Stimulated activated CD4-positive, alpha-beta T cell treated with anti-CD3 and anti-CD28 coated beads, TNF-alpha, amount 100 ng/mL, for 48 hours (primary cell): ENCODE measurements at places on chromosomes 4 and X.

DNA sequence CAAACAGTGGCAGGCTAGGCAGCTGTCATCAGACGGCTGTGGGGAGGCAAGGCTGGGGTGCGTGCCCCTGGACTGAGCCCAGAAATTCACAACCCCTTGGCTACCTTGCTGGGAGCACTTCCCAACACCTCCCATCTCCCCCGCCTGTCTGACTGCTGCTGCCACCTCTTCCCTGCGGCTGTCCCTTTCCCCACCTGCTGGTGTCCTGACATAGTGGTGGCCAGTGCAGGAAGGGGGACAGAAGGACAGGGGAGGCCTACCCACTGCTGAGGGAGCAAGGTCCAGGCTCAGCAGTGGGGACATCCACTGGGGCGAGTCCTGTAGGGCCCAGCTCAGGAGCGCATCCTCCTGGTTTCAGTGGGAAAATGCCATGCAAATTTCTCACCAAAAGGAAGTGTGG, 3.4 kb downstream of the ABCD1 start:
- DNase-seq, result no peak

GRCh38 chr4:112516066-112516470, at the start of gene NEUROG2:
Gene NEUROG2 (minus strand): TSS chr4:112516180. CDS start chr4:112515475, 705 bp downstream.
- DNase-seq, result no peak

- DNase-seq, result no peak
Measured at GRCh38 chr4:110003401-110004187, 90.9 kb downstream of the EGF start.

- DNase-seq, result no peak
Measured at GRCh38 chr4:82594456-82594855, 32.7 kb upstream of the TMEM150C start.

- no peak for DNase-seq
Measured at GRCh38 chr4:15568821-15569220, 86.3 kb downstream of the FBXL5 start.

DNA sequence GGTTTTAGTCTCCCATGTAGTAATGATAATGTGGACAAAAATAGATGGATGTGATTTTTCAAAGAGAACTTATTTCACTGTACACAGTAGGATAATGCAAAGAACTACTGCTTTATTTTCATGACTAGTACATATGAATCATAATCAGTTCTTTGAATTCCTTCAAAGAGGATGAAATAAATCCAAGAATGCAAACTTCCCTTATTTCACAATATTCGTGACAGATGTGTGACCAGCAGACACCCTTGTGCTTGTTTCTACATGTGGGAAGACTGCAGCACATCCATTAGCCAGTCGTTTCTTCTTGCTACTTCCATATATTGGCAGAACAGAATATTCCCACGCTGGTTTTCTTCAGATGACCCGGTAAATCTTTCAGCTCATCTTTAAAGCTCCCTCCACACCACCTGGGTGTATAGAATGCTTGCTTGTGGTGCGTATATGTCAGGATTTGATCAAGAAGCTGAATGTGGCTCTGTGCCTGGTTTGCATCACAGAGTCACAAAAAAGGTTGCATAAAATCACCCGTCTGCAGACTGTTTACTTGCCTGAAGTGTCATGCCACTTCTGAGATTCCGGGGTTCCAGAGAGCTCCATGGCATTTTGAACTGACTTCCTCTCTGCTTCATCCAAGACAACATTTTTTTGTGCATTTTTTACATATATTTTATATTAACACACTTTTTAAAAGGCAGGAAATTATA, 47.7 kb upstream of the FAT4 start:
- DNase-seq, result no peak

GRCh38 chrX:39862963-39863362, 234.8 kb downstream of the BCOR start:
- DNase-seq, result no peak

DNA sequence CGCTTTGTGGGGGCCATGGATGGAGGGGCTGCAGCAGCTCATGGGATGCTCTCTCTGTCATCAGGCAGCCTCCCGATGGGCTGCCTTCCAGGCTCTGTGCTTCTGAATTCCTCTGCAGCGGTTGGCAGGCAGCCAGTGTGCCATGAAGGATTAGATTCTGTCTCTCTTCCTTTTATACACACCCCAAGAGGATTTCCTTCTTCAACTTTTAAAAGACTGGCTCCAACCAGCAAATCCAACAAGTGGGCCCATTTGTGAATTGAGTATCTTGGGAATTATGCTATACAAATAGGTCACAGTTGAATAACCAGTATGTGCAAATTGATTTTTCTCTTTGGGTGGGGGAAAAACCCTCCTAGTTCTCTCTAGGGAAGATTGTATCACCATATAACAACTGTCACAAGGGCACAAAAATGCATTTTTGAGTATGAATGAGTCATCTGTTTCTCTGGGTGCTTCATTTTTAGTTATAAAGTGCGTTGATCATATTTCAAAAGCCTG, 96.8 kb upstream of the FAT1 start:
- DNase-seq, result no peak

- no peak for DNase-seq
Measured at GRCh38 chr4:10448991-10449390, 8.2 kb downstream of the ZNF518B start.

DNA sequence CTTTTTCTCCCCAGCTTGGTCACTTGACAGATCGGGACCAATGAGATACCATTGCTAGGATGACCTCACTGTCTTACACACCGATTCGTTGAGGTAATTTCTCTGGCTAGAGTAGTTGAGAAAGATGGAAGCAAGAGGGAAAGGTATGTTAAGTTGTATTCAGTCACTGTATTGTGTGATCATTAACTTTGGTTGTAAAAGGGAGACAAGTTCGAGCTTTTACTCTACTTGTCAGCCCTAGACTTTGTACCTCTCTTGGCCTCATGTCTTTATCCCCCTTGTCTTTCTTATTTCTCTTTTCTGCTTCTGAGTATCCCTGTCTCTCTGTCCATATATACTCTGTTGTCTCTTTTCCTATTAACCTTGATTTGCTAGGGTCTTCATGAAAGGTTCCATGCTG, 15.5 kb downstream of the FMR1 start:
- DNase-seq, result no peak

GRCh38 chr4:169054879-169055278, 44.8 kb upstream of the CBR4 start:
- no peak for DNase-seq

GRCh38 chrX:115650916-115651315, 89.9 kb downstream of the PLS3 start:
- DNase-seq, result no peak

GRCh38 chr4:2822461-2823300, 21.0 kb upstream of the ADD1 start:
- no peak for DNase-seq

GRCh38 chr4:61541459-61541858, 341.3 kb downstream of the ADGRL3 start:
- DNase-seq, result no peak

GRCh38 chr4:69835766-69836165, 24.2 kb downstream of the SULT1E1 start:
- no peak for DNase-seq

DNA sequence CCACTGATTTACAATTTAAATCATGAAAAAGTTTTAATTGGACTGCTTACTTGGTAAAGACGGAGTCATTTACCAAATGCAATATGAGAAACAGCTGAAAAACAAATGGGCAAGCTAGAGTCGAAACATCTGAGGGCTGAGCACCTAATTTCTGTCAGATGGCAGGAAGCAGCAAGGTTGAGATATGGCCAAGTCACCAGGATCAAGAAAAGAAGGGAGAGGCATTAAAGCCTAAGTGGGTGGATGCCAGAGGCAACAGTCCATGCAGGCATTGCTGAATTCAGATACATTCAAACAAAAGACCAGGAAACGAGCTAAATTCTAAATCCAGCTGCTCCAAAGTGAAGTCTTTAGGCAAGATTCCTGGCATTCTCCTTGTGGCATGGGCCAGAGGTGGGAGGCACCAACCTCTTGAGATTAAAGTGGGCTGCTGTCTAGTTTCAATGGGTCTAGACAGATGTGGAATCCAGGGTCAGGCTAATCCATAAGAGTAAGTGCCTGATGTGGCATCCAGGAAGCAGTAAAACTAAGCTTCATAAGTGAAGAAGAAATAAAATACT, 8.0 kb upstream of the ARSJ start:
- DNase-seq, result no peak

- DNase-seq, result no peak
Measured at GRCh38 chr4:52483186-52483890, 175.8 kb downstream of the USP46 start.

GRCh38 chr4:38177035-38177546, 216.9 kb downstream of the PTTG2 start:
- DNase-seq, result no peak

DNA sequence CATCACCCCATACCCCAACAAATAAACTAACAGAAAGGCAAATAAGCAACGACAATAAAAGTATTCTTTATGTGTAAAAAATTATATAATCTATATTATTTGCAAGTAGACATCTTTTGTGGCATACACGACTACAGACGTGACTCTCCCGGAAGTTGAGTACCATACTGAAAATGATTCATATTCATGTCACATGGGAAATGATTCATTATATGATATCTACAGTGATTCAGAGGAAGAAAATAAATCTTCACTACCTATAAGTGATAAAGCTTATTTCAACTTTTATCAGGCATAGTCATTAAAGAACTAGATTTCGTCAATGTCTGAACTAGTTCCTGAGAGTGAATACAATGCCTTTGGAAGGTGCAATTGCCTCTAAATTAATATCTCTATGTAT, 4.6 kb upstream of the ANTXR2 start:
- no peak for DNase-seq

DNA sequence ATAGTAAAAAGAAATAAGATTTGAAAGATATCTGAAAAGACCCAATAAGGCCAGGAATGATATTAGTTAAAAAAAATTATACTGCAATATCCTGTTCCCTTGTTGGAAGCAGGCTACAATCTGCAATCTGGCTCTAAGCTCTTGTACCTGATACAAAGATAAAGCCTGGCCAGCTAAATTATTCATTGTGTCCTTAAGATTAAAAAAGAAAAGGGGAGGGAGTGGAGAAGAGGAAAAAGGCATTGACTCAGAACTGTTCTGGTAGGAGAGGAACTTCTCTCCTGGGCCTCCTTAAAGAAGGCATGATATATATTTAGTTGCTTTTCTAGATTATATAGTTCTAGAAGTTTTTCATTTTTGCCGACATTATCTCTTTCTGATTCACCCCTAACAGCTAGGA, 46.7 kb downstream of the IRF2 start:
- no peak for DNase-seq

GRCh38 chrX:120302434-120302833, 8.8 kb downstream of the TMEM255A start:
- DNase-seq, result no peak

GRCh38 chr4:15690020-15690809, 8.6 kb downstream of the FAM200B start:
- no peak for DNase-seq

DNA sequence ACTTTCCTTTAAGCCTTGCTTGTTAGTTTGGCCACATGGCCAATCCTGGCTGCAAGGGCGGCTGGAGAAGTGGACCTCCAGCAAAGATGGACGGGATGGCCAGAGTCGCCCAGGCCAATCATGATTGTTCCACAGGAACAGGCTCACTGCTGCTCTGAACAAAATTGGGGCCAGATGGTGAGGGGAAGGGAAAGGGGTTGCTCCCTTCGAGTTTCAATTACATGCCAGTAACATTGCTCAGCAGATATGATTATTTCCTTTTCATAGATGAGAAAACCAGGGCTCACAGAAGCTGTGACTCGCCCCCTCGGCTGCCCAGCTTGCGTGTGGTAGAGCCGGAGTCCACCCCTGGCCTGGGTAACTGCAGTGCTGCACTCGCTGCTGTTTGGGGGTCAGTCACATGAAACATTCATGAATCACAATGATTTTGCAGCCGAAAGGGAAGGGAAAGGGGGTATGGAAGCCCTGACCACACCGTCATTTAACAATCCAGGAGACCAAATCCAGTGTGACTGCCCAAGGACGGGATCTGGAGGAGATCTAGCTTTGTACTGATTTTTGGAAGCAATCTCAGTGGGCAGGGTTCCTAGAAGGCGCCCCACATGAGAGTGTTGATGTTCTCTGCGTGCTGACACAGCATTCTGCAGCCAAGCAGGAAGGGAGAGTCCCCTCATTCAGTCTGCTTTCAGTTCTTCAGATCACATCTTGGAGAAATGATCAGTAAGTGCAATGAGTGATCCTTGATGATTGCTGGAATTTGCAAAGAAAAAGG, 77.3 kb upstream of the MSX1 start:
- DNase-seq, result no peak

DNA sequence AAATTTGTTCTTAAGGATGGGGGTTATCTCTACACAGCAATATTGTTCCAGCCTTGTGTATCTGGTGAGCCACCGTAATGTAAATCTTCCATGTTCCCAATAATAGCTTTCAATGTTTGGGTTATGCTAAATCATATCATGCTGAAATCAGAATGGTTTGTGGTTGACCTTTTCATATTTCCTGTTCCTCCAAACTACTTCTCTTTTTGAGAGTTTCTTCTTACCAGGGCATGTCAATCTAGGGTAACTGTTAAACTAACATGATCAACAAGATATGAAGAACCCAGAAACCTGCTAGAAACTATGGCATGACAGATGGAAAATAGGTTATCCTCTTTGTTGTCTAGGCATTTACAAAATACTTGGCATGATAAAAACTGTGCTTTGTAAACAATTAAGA, 22.0 kb downstream of the TNMD start:
- DNase-seq, result no peak

DNA sequence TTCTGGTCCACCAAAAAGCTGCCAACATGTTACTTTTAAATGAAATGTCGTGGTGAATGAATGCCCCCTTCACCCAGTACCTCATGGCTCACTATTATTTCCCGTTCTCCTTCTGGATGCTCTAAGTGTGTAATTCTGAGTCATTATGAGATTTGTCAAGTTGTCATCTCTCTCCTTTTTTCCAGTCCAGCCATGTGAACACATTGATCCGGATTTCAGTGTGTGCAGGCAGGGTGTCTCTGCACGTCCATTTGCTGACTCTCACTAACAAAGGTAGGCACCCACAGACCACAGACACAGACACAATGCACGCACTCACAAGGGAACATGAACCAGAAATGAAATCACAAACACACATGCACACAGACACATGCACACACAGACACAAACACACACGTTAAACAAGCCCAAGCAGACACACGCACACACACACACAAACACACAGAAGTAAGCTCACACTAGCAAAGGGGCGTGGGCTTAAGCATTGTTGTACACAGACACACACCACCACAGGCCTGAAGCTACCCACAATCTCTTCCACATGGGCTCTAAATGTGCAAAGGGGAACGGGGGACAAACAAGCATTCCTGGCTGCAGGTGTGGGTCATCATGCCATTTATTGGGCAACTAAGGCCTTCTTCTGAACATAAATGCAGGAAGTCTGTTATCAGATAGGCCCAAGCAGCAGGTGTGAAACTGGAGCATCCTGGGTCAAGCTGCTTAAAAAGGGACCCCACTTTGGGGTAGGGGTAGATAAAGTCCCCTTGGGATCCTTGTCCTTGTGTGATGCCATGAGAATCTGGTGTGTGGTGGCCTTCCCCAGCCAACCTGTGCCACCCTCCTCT, 58.1 kb downstream of the NBDY start:
- no peak for DNase-seq
